Muscle of arm (tissue), 14 donors: ENCODE measurements at places on chromosomes 3 and 15. TPM values are rescaled to one million over a fixed set of nuclear protein-coding genes. Genes with fewer than 3 reads are reported as not detected.

- peak; percentile 96 for DNase-seq
Observed at GRCh38 chr15:65516997-65517865, at the start of gene DPP8. Gene DPP8 (minus strand): TSS chr15:65517689. CDS start chr15:65512553, 5,136 bp downstream.

- DNase-seq = no peak
Observed at GRCh38 chr15:85149465-85150129, 167.9 kb downstream of the PDE8A start.

DNA sequence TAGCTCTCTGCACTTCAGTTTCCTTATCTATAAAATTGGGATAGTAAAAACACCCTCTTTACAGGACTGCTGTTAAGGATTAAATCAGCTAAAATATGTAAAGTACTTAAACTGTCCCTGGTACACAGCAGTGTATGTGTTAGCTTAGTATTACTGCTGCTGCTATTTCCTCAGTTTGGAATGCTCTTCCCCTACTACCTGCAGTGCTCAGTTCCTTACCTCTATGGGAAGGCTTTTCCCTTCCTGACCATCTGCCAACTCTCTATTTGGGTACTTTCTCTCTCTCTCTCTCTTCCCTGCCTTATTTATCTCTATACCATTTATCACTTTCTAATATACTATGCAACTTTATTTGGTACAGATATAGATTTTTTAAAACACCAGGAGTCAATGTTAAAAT, 26.5 kb downstream of the KPNA4 start:
- DNase-seq = no peak

GRCh38 chr3:140448001-140448400, 229.9 kb upstream of the TRIM42 start:
- no peak for DNase-seq

GRCh38 chr3:98372445-98372844, 18.0 kb upstream of the OR5K3 start:
- no peak for DNase-seq

DNA sequence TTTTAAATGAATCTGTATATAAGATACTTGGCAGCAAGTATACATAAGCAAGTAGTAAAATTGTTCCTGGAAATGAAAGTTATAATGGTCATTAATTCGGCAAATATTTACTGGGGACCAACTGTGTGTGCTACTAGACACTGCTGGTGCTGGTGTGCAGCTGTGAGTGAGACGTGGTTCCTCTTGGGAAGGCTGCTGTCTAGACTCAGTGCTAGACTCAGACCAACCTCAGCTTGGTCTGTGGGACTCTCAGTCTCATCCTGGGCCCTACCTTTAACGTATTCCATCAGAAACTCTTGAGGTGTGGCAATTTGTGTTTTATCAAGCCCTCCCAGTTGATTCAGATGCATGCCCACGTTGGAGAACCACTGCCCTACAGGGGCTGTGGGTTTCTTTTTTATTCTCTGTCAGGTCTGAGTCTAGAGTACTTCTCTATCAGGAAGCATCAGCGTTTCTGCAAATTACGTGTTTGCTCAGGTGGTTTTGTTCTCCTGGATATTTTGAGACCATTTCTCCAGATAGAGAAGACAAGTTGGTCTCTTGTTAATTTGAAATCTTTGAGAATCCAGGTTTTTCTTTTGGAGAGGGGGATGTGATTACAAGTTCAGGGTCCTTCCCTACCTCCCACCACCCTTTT, 6.8 kb downstream of the TLNRD1 start:
- DNase-seq = no peak

- no peak for DNase-seq
Observed at GRCh38 chr3:81936817-81937216, 175.4 kb upstream of the GBE1 start.

DNA sequence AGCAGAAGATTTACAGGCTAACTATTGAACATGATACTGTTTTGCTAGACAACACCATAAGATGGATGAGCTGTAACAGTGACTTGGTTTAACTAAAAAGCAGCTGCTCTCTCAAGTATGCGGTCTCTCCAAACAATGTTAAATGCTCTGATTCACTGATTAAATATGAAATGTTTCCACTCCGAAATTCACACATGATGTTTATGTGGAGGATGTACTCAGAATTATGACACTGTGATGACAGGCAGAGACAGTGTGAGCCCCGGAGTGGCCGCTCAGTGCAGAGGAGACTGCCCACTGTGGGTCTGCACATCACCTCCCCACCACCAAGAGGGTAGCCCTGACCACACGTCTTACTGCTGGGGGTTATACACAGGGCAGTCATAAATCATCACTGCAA, 83.9 kb upstream of the MEX3B start:
- no peak for DNase-seq

GRCh38 chr3:188049606-188050530, 104.1 kb upstream of the LPP start:
- no peak for DNase-seq

- DNase-seq = no peak
Observed at GRCh38 chr15:57213862-57214261, 162.4 kb upstream of the CGNL1 start.

- no peak for DNase-seq
Observed at GRCh38 chr15:45918839-45919238, 284.0 kb downstream of the SQOR start.

GRCh38 chr3:194730365-194730764, 44.7 kb downstream of the FAM43A start:
- no peak for DNase-seq

DNA sequence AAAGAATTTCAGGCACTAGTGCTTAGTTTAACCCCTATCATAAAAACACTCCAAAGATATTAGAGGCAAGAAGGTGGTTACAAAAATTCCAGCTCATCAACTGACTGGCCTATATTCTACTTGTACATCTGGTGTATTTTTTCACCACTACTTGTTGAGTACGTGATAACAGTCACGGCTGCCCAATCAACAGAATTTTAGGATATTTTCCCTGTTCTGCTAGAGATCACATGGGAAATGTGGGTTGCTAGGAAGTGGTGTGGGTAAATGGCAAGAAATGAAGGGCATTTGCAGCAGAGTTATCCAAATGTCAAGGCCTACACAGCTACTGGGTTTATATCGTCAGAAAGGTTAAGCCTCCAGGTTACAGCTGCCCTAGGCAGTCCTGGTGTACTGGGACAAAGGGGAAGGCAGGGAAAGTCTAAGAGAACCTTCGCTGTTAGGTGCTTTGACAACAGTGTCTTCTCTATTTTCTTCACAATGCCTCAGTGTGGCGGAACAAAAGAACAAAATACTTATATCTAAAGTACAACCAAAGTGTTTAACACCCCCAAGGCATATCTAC, 81.9 kb downstream of the FMN1 start:
- DNase-seq = no peak

- DNase-seq = no peak
Observed at GRCh38 chr3:129370248-129370964, 58.0 kb downstream of the EFCAB12 start.

GRCh38 chr3:3783696-3784095, 15.5 kb upstream of the LRRN1 start:
- DNase-seq = peak; percentile 39

DNA sequence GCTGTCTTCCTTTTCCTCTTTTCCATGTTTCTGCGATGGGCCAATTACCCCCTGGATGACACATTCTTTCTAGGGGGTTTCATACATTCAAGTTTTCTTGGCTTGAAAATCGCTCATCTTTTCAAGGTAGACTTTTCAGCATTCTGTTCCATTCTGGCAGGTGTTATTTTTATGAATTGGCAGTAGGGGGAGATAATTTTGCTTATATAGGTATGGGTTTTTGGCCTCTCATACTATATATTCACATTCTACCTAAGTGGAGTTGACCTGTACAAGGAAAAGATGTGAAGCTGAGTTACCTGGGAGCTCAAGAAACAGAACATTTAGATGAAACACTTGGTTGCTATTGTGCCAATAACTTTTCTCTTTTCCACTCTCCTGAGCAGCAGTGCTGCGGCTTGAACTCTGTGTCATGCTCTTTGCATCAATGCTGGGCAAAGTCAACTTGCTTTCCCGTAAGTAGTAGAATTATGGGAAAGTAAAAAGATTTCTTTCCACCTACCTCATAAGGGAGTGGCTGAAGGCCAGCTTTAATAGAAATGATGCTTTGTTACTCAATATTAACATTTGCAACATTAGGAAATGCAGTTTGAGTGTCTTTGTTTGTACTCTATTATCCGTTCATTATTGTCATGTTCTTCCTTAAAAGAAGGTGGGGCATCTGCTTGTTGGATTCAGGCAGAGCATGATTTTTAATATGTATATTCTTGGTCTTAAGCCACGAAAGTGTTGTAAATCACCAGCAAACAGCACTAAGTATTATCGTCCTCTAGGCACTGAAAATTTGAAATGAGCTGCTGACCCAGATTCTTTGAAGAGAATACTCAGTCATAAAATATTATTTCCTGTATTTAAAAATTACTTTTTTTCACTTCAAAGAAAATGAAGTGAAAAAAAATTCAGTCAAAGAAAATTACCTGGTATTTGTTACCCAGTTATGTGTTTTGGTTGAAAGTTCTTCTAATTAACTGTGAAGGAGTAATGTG, 27.7 kb upstream of the MFSD1 start:
- DNase-seq = peak; percentile 61

GRCh38 chr3:16072420-16073110, 101.9 kb upstream of the GALNT15 start:
- DNase-seq = no peak

DNA sequence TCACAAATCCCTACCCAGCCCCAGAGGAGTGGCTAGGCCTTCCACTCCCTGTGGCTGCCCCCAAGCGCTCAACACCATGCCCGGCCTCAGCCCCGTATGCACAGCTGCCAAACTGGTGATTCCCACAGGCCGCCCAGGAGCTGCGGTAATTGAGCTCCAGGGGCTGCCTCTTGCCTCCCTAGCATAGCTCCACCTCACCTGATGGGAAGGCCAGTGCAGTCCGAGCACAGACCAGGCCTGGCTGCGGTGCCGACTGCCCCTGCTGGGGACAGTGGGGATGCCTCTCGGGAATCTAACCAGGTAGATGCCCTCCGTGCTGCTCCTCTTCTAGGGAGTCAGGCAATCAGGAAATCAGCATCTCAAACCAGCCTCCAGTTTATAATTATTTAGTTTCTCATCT, 25.9 kb downstream of the SCN5A start:
- no peak for DNase-seq

GRCh38 chr3:2110597-2111117, 12.0 kb downstream of the CNTN4 start:
- no peak for DNase-seq

DNA sequence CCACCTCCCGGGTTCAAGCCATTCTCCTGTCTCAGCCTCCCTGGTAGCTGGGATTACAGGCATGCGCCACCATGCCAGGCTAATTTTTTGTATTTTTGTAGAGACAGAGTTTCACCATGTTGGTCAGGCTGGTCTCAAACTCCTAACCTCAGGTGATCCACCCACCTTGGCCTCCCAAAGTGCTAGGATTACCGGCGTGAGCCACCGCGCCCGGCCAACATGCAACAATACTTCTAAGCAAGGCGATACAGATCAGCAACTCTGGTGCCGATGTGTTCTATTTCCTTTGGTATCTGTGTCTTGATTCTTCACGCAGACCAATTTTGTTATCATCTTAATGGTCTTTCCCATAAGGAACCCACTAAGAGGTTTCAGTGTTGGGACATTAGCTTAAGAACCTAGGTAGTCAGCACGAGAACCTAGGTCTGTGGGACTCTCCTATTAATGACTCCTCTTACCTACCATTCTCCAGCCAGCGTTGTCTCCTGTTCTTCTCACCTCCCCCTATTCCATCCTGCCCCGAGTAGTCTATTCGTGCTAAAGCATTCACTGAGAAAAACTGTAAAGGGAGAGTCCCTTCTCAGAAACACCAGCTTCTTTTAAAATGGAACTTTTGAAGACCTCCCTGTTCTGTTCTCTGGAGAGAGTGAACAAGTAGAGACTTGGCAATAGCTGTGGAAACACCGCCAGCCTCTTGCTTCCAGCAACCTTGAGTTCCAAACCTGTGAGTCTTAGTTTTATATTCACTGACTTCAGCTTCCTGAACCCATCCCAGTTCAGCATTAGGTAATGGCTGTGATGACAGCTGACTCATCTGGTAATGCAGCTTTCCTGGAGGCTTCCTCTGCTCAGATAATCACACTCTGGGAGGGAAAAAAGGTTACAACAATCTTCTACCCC, 61.2 kb downstream of the TSC22D2 start:
- peak; percentile 79 for DNase-seq

- DNase-seq = no peak
Observed at GRCh38 chr3:177318559-177318958, 121.3 kb upstream of the TBL1XR1 start.

- DNase-seq = peak; percentile 10
Observed at GRCh38 chr3:243356-243725, 46.8 kb downstream of the CHL1 start.

DNA sequence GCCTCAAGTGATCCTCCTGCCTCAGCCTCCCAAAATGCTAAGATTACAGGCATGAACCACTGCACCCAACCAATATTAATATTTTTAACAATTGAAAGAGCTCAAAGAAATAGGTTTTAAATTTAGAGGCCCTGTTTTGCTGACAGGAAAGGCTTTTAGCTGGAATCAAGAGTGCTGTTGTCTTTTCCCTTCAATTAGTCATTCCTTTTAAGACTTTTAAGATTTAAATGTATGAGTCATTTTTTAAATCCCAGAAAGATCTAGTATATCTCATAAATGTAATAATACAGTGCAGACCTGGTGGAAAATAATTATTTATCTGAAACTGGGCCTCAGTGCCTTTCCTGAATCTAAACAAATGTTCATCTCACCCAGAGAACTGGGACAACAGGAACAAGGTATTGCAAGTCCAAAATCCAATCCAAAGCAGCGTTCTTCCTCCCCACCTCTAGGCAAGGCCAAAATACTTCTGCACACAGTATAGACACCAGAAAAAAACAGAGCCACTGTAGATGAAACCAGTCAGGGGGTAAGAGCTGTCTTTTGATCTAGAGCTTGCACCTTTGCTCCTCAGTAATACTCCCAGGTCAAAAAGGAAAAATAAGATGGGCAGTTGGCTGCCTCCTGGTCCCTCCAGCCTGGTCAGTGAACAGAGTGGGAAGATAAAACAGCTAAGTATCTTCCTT, 14.4 kb downstream of the AGTR1 start:
- no peak for DNase-seq

DNA sequence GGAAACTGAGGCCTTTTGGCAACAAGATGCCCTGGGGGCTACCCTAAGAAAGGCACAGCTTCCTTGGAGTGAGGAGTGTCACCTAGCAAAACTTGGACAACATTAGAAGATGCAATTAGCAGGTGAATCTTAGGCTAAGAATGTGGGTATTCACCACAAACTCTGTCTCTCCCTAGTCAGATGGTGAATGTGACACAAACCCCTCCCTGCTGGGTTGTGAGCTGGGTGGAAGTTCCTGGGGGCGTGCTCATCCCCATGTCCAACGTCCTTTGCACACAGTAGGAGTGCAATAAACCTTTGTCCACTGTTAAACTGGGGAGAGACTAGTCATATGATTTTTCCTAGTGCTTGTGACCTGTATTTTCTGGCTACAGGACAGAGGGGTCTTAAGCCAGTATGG, 67.1 kb upstream of the SH3GL3 start:
- no peak for DNase-seq

- no peak for DNase-seq
Observed at GRCh38 chr15:47517737-47518136, 199.6 kb upstream of the SEMA6D start.

- DNase-seq = peak; percentile 64
Observed at GRCh38 chr15:83605111-83605945, 48.6 kb upstream of the ADAMTSL3 start.

Gene PLXND1
- polyA plus RNA-seq = 103 TPM

Gene HRG
- 2.7 TPM for polyA plus RNA-seq

Gene PAQR9
- not detected for polyA plus RNA-seq

Gene SLC51A
- polyA plus RNA-seq = 6.0 TPM

Gene IREB2
- polyA plus RNA-seq = 53.4 TPM

Gene MOBP
- polyA plus RNA-seq = 0.37 TPM

Gene GATM
- polyA plus RNA-seq = 290 TPM

Gene REC114
- not detected for polyA plus RNA-seq

Gene DAZL
- 0.08 TPM for polyA plus RNA-seq

Gene ROPN1
- not detected for polyA plus RNA-seq
